ENCODE measurements at places on chromosomes 3 and 15.

- DNase-seq = peak; percentile 98
Observed at GRCh38 chr15:28021281-28022039, 77.7 kb downstream of the OCA2 start.

GRCh38 chr3:172965256-172965655 lies 175.8 kb downstream of the SPATA16 start:
- DNase-seq = no peak

GRCh38 chr15:74235962-74236361 lies at the start of gene CCDC33:
CCDC33 (plus strand) TSS chr15:74236326; CDS start chr15:74236720, 394 bp downstream.
- no peak for DNase-seq

- no peak for DNase-seq
Observed at GRCh38 chr3:174266476-174266875, 592.7 kb upstream of the NAALADL2 start.

- DNase-seq = no peak
Observed at GRCh38 chr3:30750967-30751366, 143.5 kb downstream of the GADL1 start.
